ENCODE measurements at places on chromosomes 12 and 14. TPM values are rescaled to one million over a fixed set of nuclear protein-coding genes. Genes with fewer than 3 reads are reported as not detected.

- no peak overlapping the region for H3K4me3 ChIP-seq
- no peak for DNase-seq
- peaks cover 3% of the 10 kb centered on the region for H3K27me3 ChIP-seq
- no peaks in the 10 kb centered on the region for H3K36me3 ChIP-seq
- peaks cover 2% of the 10 kb centered on the region for H3K4me1 ChIP-seq
- no peak overlapping the region for H3K27ac ChIP-seq
Observed at GRCh38 chr12:116392061-116392460, 114.6 kb upstream of the MED13L start.

DNA sequence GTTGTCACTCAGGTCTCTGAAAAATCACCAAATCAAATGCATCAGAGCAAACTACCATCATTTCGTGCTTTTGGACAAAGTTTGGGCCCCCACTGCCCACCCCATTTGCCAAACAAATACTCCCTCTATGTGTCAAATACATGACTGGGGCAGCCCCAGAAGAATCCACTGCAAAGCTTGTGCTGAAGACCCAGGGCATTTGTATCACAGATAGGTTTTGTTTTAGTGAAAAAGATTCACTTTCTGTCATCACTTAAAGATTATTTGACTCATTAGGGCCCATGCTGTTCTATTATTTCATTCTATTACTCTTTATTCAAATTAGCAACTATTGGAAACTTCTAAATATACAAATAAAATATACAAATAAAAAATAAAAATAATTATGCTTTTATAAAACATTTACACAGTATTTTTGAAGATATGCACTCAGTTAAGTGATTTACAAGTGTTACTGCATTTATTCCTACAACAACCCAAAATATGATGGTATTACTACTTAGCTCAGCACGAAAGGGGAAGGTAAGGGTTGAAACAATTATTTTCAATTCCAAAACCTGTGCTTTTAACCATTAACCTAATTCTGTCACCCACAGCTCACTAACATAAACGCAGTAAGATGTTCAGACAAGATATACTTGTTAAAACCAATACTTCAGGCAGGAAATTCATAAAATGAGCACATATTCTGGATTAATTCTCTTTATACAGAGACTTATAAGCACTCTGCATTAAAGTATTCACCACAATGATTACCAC, 36.5 kb downstream of the LRIG3 start:
- H3K27me3 ChIP-seq = no peaks in the 10 kb centered on the region
- H3K27ac ChIP-seq = no peak overlapping the region
- DNase-seq = no peak
- H3K4me3 ChIP-seq = no peak overlapping the region

DNA sequence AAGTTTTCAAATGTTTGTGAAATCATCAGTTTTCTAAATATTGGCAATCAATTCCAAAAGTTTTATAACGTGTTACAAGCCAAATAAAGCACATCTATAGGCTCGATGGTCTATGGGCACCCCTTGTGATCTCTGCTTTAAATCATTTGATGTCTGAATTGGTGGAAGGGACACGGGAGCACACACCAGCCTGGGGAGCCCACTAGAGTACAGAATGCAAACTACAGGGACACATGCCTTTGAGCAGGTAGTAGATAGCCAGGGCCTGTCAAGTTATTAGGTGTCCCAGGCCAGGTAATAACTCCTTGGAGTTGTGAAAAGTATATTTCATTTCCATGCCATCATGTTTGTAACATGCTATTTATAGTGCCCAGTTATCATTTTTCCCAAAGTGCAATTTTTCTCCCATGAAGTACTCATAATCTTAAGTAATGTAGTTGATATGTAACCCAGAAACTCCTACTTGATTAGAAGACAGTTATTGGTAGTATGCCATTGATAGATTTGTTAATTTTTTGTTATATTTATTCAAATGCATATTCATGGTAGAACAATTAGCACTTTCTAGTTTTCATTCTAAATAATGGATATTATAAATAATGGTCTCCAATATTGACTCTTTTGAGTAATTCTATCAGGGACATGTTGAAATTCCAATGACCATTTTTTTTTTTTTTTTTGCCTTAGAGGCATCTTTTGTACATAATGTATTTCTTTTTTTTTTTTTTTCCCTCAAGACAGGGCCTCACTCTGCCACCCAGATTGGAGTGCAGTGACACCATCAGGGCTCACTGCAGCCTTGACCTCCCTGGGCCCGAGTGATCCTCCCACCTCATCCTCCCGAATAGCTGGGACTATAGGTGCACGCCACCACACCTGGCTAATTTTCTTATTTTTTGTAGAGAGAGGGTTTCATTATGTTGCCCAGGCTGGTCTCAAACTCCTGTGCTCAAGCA, 96.9 kb upstream of the FGD4 start:
- no peak overlapping the region for H3K27ac ChIP-seq
- H3K4me1 ChIP-seq = no peaks in the 10 kb centered on the region
- H3K4me3 ChIP-seq = no peak overlapping the region

- no peak overlapping the region for H3K4me3 ChIP-seq
- DNase-seq = no peak
- H3K27ac ChIP-seq = no peak overlapping the region
Observed at GRCh38 chr12:22037947-22038346, 8.1 kb upstream of the CMAS start.

GRCh38 chr14:23864861-23865260, 88.7 kb upstream of the DHRS4 start:
- H3K4me1 ChIP-seq = no peaks in the 10 kb centered on the region
- no peak overlapping the region for H3K27ac ChIP-seq
- H3K4me3 ChIP-seq = no peak overlapping the region
- H3K36me3 ChIP-seq = no peaks in the 10 kb centered on the region

GRCh38 chr12:22377731-22378496, 43.4 kb upstream of the ST8SIA1 start:
- no peak overlapping the region for H3K4me3 ChIP-seq
- H3K27me3 ChIP-seq = no peaks in the 10 kb centered on the region
- H3K4me1 ChIP-seq = no peaks in the 10 kb centered on the region
- H3K36me3 ChIP-seq = no peaks in the 10 kb centered on the region
- no peak for DNase-seq

DNA sequence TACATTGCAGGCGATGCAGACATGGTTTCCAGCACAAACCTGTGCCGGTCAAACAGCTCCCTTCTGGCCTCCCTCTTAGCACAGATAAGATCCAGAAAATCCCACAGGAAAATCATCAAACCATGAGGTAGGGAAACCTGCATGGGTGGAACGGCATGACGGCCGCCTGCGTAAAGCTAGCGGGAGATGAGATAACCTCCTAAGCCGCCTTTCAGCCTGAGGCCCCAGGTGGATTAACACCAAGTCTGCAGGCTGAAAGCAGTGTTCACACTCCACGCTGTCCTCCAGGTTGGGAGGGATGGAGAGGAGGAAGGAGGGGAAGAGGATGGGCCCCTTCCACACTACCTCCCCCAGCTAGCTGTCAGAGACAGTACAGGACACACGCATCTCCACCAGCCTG, 63.8 kb downstream of the TSPAN11 start:
- H3K4me1 ChIP-seq = no peaks in the 10 kb centered on the region
- no peak overlapping the region for H3K4me3 ChIP-seq
- H3K27ac ChIP-seq = no peak overlapping the region
- DNase-seq = no peak

DNA sequence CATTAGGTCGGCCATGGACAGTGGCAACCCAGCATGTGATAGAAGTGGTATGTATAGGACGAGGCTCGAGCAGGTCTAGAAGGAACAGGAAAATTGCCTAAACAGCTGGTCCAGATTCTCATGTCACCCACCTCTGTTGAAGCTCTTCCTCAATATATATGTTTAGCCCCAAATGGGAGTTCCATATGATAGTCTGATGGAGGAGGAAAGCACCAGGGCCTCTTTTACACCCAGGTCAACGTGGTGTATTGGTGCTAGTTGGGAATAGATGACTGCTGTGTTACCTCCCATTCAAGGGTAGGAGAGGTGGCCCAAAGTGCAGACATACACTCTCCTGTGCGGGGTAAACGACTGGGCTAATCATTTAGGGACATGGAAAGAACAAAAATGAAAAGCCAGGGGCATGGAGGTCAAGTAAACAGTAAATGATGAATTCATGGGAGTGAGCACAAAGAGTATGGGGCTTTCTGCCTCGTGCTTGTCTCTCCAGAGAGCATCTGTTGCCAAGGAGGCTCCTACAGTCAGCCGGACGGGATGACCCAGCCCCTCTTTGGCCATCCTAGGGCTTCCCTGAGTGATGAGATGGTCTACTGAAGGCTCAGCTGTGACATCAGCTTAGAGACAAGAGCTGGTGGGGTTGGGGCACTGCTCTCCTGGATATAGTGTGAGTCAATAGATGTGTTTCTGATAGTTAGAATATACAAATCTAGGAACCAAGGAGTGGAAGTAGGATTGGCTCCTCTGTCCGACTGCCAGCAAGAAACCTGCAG, 5.5 kb upstream of the PRIMA1 start:
- H3K27ac ChIP-seq = no peak overlapping the region
- no peak for DNase-seq
- no peak overlapping the region for H3K4me3 ChIP-seq

The DENND5B gene
- total RNA-seq = 0.19 TPM

The POC1B gene
- total RNA-seq = 22.6 TPM
